Smooth muscle cell of the brain vasculature (primary cell): ENCODE measurements at places on chromosomes 11 and 22.

- DNase-seq = no peak
These were observed 24.4 kb downstream of the OR8B12 start for GRCh38 chr11:124518989-124519451.

- DNase-seq = no peak
These were observed 22.9 kb downstream of the TRIM22 start for GRCh38 chr11:5712507-5712906.

- no peak for DNase-seq
These were observed 120.9 kb downstream of the GALNT18 start for GRCh38 chr11:11500744-11501487.

DNA sequence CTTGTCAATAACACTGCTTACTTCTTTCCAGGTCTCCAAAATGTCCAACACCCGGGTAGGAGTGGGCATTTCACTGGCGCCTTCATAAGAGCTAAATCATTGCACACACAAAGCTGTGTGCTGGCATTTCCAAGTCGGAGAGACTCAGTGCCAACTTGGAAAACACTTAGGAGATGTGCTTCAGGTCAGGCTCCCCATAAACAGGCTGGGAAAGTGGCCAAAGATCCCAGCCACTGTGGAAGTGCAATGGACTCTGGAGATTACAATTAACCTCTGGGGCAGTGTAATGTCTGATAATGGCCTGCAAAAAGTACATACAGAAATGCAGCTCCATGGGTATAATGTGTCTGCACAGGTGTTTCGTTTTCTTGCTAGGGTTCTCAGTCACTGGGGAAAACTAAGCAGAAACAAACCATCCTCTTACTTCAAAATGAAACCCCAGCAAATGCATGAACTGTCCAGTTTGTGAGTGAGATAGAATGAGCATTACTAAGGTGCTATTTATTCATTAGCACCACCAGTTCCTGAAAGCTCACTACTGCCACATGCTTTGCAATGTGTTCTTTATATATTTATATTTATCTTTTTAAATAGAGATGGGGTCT, 79.0 kb downstream of the ABTB2 start:
- no peak for DNase-seq

GRCh38 chr22:46076651-46077339, 73.5 kb upstream of the PPARA start:
- no peak for DNase-seq

DNA sequence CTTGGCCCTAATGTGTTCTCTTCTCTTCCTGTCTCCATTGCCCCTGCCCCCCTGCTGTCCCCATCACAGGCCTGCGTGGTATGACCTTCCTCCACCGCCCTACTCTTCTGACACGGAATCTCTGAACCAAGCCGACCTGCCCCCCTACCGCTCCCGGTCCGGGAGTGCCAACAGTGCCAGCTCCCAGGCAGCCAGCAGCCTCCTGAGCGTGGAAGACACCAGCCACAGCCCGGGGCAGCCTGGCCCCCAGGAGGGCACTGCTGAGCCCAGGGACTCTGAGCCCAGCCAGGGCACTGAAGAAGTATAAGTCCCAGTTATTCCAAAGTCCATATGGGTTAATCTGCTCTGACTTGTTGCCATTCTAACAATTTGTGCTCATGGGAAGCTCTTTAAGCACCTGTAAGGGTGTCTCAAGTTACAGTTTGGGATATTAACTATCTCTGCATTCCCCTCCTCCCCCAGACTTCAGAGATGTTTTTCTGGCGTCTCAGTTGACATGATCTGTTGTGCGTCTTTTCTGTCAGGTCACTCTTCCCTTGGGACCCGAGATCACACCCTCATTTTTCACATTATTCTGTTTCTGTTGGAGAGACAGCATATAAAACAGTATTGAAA, 60.0 kb downstream of the COMMD9 start:
- no peak for DNase-seq

DNA sequence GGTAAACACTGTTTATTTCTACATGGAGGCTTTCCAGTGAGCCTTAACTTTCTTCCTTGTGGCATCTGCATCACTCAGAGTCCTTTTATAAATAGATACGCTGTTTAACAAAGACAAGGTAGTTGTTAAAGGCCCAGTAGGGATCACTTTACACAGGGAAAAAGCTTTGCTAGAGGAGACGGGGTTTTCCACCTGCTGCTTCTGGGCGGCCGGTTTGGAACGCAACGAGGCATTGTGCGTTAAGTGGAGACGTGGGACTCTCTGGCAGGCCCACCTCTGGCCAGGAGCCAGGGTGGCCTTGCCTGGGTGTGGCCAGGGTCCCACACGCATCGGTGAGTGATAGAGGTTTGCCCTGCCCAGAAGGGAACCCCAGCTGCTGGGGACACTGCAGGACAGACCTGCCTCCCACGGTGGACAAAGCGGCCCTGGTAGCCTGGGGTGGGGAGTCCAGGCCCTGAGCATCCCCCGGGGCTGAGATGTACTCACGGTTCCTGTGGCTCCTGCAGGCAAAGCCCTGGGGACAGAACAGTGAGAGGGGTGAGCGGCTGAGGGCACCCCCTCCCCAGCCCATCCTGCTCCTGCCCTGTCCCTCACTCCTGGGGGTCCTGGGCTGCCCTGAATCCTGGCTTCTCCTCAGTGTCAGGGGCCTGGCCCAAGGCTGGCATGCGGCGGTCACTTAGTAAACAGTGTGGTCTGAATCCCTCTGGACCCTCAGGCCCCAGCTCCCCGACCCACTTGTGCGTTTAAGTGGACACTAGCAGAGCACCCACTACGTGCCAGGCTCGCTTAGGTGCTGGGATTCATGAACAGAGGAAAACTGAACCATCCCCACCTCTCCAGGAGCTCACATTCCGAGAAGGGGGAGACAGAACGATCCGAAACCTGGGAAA, 4.2 kb downstream of the IL17REL start:
- DNase-seq = no peak

DNA sequence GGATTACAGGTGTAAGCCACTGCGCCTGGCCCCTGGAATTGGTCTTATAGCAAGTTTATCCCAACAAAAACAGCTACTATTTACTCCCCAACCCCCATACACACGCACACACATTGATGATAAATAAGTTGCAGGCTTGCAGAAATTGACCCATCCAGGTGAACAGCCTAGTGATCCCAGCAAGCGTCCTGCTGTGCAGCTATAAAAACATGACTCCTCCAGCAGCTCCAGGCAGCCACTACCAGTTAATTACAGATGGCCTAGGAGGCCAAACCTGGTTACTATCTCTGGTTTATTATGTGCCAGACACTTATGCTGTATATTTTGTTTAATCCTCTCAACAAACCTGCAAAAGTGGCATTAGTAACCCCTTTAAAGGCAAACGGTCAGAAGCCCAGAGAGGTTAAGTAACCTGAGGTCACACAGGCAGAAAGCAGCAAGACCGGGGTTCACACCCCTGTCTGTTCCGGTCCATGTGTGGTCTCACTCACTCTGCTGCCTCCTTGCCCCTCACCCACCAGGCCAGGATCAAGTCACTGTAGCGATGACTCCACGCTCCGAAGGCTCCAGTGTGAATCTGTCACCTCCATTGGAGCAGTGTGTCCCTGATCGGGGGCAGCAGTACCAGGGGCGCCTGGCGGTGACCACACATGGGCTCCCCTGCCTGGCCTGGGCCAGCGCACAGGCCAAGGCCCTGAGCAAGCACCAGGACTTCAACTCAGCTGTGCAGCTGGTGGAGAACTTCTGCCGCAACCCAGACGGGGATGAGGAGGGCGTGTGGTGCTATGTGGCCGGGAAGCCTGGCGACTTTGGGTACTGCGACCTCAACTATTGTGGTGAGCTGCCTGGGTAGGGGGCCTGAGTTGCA, 6.6 kb downstream of the F2 start:
- no peak for DNase-seq

GRCh38 chr22:26547426-26547825, 35.2 kb upstream of the TFIP11 start:
- no peak for DNase-seq

DNA sequence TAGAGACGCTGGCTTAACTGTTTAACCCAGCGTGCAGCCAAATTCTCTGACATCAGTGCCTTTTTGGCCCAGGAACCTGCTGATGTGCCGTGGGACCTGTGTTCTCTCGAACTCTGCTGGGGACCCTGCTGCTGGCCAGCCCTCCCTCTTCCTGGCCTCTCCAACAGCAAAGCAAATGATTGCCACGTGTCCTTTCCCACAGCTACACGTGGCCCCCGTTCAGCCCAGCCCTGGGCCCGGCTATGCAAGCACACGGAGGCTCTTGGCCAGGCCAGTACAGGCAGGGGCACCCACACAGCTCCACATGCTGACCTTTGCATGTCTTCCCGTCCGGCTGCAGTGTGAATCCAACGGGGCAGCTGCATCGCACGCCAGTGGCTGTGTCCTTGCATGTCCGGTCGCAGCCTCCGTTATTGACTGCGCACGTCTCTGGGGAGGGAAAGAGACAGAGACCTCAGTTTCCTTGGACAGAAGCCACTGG, 51.6 kb upstream of the TTLL12 start:
- no peak for DNase-seq

GRCh38 chr11:86803136-86804045, 3.0 kb downstream of the PRSS23 start:
- no peak for DNase-seq

DNA sequence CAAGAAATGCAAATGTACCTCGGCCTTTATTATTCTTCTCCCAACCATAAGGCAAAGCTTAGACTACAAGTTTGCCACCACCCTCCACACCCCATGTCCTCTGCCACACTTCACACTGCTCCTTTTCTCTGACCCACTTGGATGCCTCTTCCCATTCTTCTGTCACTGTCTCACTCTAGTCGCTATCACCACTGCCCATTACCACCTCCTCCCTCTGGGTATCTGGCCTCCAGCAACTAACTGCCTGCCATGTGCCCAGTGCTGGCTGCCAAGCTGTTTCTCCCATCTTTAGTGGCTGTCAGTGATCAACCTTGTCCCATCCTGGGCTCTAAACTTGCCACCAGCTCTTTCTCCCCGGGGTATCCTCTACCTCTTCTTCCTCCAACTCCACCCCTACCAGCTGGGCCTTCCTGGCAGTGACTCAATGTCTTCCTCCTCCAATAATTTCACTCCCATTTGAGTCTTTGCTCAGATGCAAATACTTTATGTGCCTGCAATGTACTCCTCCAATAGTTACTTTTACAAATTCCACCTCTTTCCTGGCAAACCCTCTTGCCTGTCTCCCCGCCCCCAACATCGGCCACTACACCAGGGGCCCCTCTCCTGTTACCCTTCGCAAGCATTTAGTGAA, 20.1 kb upstream of the KDM2A start:
- DNase-seq = no peak

GRCh38 chr11:44645827-44646226, 80.4 kb downstream of the CD82 start:
- DNase-seq = no peak

DNA sequence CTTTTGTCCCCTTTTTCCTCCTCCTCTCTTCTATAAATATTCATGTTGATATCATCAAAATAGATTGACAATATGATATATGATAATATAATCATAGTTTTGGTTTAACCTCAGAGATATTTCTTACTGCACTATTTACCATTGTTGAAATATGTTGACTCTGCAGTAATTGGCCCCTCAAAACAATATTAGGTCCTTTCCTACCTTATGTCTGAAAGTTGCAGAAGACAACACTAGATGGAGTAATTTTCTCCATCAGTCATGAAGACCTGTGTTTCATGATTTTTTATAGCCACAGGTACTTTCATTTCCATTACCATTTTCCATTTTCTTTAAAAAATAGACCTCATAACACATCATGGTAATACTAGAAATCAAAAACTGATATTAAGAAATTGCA, 284.4 kb downstream of the LUZP2 start:
- DNase-seq = no peak
